ENCODE measurements at places on chromosomes 5 and 9.

DNA sequence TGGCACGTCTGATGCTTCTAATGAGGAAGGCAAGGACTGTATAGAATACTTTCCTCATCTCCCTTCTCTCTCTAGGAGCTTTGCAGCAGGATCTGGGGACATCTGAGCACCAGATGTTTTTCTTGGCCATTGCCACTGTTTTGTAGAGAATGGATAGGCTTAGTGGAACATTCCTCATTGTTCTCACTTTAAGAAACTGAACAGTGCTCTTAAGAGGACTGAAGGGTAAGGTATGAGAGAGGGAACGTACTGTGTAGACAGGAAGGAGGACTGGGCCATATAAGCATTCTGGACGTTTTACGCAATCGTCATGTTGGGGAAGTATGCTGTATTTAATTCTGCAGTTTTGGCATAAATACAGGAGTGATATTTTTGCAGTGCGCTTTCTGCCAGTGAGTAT lies 70.6 kb downstream of the SMARCA2 start:
- no peak overlapping the region for H3K4me3 ChIP-seq
- H3K36me3 ChIP-seq: no peaks in the 10 kb centered on the region
- no peaks in the 10 kb centered on the region for H3K4me1 ChIP-seq
- no peaks in the 10 kb centered on the region for H3K27me3 ChIP-seq

GRCh38 chr9:126028746-126029145 lies 281.6 kb downstream of the PBX3 start:
- no peaks in the 10 kb centered on the region for H3K36me3 ChIP-seq
- H3K4me3 ChIP-seq: no peak overlapping the region
- DNase-seq: no peak
- H3K4me1 ChIP-seq: no peaks in the 10 kb centered on the region
- H3K27me3 ChIP-seq: no peaks in the 10 kb centered on the region

- no peaks in the 10 kb centered on the region for H3K4me1 ChIP-seq
- H3K27me3 ChIP-seq: no peaks in the 10 kb centered on the region
- H3K4me3 ChIP-seq: no peak overlapping the region
Measured at GRCh38 chr9:88313364-88314220, 74.7 kb upstream of the SPIN1 start.

- H3K36me3 ChIP-seq: no peaks in the 10 kb centered on the region
- peak overlapping the region; percentile 65 for H3K27ac ChIP-seq
- H3K4me1 ChIP-seq: peaks cover 65% of the 10 kb centered on the region
- no peak overlapping the region for H3K4me3 ChIP-seq
Measured at GRCh38 chr5:142841511-142842265, 71.5 kb downstream of the ARHGAP26 start.

- no peaks in the 10 kb centered on the region for H3K4me1 ChIP-seq
- H3K4me3 ChIP-seq: no peak overlapping the region
- no peaks in the 10 kb centered on the region for H3K36me3 ChIP-seq
Measured at GRCh38 chr9:37619806-37620205, 27.4 kb upstream of the TOMM5 start.

- H3K4me3 ChIP-seq: no peak overlapping the region
- no peaks in the 10 kb centered on the region for H3K27me3 ChIP-seq
- peaks cover 8% of the 10 kb centered on the region for H3K36me3 ChIP-seq
- peaks cover 8% of the 10 kb centered on the region for H3K4me1 ChIP-seq
- H3K27ac ChIP-seq: no peak overlapping the region
Measured at GRCh38 chr5:150438873-150439546, 10.5 kb downstream of the RPS14 start.

DNA sequence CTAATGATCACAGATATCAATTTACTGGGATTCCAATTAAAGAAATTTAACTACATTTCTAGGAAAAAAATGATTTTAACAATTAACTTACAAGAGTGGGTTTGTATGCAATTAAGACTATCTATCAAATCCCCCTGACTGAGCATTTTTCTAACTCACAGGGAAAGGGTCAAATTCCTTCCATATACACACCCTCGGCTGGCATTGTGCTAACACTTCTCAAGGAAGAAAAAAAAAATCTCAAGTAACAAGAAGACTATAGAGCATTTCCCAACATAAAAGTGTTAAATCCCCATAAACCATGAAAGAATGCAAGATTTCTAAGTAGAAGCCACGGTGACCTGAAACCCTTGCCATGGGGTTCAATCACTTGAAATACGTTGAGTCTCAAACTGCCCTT lies 368.8 kb downstream of the GLIS3 start:
- no peak for DNase-seq
- H3K4me3 ChIP-seq: no peak overlapping the region
- no peaks in the 10 kb centered on the region for H3K4me1 ChIP-seq
- no peaks in the 10 kb centered on the region for H3K27me3 ChIP-seq
- H3K36me3 ChIP-seq: no peaks in the 10 kb centered on the region

DNA sequence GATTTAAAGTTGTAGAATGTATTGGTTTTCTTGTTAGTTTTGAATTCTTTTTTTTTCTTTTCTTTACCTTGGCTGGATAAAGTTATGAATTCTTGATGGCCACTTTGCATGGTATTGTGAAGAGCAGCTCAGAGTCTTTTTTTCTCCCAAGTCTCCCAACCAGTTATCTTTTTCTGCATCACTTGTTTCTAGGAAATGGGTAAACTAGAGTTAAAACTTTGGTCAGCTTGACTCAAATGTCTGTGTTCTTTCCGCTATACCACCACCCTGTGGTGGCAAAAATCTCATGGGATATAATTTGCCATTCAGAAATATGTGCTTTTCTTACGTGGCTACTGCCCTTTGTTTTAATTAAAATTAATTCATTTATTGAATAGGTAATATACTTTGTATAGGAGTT lies 113.2 kb downstream of the UNC13B start:
- no peak overlapping the region for H3K4me3 ChIP-seq
- no peaks in the 10 kb centered on the region for H3K36me3 ChIP-seq
- H3K4me1 ChIP-seq: peaks cover 16% of the 10 kb centered on the region

- no peaks in the 10 kb centered on the region for H3K4me1 ChIP-seq
- H3K36me3 ChIP-seq: no peaks in the 10 kb centered on the region
- DNase-seq: no peak
- H3K27ac ChIP-seq: no peak overlapping the region
Measured at GRCh38 chr9:135600296-135600817, 38.8 kb downstream of the PAEP start.

DNA sequence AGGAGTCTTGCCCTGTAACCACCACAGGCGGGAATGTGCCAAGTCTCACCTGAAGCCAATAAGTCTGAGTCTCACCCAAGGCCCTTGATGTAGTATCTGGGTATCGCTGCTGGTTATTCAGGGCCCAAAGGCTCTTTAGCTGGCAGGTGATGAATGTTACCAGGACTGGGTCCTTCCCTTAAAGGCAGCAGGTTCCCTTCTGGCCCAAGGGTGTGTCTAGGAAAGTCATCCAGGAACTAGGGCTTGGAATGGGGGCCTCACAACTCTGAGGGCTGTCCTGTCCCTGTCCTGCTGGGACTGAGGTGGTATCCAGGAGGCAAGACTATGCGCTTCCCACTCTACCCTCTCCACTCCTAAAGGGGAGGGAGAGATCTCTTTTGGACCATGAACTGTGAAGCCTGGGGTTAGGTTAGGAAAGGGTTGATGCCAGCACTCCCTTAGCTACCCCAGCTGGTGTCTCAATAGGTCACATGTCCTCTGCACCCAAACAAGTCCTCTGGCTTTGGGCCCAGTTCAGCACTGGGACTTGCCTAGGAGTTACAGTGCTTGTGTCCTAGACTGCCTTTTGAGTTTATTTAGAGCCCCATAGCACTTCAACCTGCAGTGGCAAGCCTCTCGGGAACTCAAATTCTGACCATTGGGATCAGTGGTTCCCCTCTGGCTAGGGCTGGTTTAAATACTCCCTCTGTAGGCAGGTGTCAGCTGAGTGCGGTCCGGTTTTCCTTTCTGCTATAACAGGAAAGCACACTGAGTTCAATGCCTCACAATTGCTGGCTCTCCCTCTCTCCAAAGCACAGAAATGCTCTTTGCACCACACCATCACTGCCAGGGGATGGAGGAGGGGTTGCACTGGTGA lies 22.5 kb upstream of the RANBP3L start:
- no peaks in the 10 kb centered on the region for H3K36me3 ChIP-seq
- H3K4me1 ChIP-seq: no peaks in the 10 kb centered on the region
- H3K27ac ChIP-seq: no peak overlapping the region
- H3K4me3 ChIP-seq: no peak overlapping the region

DNA sequence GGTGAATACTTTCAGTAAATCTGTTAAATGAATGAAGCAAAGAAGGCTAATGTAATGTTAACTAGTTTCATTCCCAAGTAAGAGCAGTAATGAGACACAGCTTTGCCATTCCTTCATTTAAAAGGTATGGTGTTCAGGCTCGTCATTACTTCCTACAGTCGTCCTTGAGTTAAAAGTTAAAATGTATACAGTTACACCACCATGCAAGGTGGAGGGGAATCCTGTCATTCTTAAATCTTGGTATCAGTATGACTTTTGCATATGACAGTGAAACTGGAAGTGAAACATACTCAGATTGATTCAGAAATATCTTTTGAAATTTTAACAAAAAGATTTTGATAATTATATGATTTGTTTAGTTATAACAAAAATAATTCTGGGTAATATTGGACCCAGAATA lies 25.9 kb downstream of the MTRR start:
- no peak overlapping the region for H3K27ac ChIP-seq
- peaks cover 7% of the 10 kb centered on the region for H3K36me3 ChIP-seq
- DNase-seq: no peak
- H3K4me1 ChIP-seq: no peaks in the 10 kb centered on the region
- no peak overlapping the region for H3K4me3 ChIP-seq

GRCh38 chr9:108444400-108445358 lies 411.1 kb downstream of the ACTL7B start:
- no peaks in the 10 kb centered on the region for H3K36me3 ChIP-seq

DNA sequence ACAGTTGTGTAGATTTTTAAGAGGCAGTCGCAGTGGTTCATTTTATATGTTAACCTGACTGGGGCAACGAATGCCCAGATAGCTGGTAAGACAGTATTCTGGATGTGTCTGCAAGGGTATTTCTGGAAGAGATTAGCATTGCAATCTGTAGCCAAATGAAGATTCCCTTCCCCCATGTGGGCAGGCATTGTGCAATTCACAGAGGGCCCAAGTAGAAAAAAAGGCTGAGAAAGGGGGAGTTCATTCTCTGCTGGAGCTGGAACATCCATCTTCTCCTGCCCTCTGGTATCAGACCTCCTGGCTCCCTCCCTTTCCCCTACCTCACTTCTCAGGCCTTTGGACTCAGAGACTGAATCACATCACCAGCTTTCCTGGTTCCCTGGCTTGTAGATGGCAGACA lies 70.6 kb downstream of the TENT4A start:
- no peaks in the 10 kb centered on the region for H3K4me1 ChIP-seq
- H3K36me3 ChIP-seq: no peaks in the 10 kb centered on the region
- no peaks in the 10 kb centered on the region for H3K27me3 ChIP-seq

- H3K27ac ChIP-seq: no peak overlapping the region
- H3K27me3 ChIP-seq: no peaks in the 10 kb centered on the region
- H3K4me3 ChIP-seq: no peak overlapping the region
- H3K4me1 ChIP-seq: no peaks in the 10 kb centered on the region
Measured at GRCh38 chr5:9877488-9877887, 247.3 kb upstream of the TAS2R1 start.

DNA sequence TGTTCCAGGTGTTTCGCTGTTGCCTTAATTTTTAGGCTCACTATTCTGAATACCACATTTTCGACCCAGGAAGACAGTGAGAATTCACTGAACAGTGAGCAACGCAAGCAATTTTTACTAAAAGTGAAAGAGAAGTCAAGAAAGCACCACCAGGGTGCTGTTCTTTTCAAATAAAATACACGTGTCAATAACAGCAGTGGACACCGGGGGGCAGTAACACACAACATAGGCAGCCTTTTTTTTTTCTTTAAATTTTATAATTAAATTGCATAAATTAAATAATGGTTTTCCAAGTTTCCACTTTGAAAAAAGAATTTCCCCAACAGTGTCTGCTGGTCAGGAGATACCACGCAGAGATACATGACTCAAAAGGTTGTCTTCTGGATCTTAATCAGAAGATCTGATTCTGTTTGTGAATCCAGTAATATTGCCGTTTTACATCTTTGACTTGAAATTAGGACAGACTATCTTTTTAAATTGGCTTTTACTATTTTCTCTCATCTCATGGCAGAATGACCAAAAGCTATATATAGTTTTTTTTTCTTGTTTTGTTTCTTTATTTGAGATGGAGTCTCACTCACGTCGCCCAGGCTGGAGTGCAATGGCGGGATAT lies 47.1 kb upstream of the SH3GL2 start:
- no peak for DNase-seq
- no peak overlapping the region for H3K27ac ChIP-seq
- no peaks in the 10 kb centered on the region for H3K36me3 ChIP-seq
- H3K27me3 ChIP-seq: no peaks in the 10 kb centered on the region
- H3K4me3 ChIP-seq: no peak overlapping the region
- H3K4me1 ChIP-seq: no peaks in the 10 kb centered on the region

- H3K27ac ChIP-seq: no peak overlapping the region
- peaks cover 18% of the 10 kb centered on the region for H3K4me1 ChIP-seq
- DNase-seq: no peak
- H3K4me3 ChIP-seq: no peak overlapping the region
- H3K36me3 ChIP-seq: no peaks in the 10 kb centered on the region
Measured at GRCh38 chr9:134625361-134626068, 16.1 kb upstream of the COL5A1 start.

GRCh38 chr9:34072868-34073590 lies 24.3 kb upstream of the UBAP2 start:
- DNase-seq: no peak
- H3K27me3 ChIP-seq: no peaks in the 10 kb centered on the region
- H3K4me3 ChIP-seq: no peak overlapping the region
- H3K27ac ChIP-seq: peak overlapping the region; percentile 68
- peaks cover 42% of the 10 kb centered on the region for H3K4me1 ChIP-seq

DNA sequence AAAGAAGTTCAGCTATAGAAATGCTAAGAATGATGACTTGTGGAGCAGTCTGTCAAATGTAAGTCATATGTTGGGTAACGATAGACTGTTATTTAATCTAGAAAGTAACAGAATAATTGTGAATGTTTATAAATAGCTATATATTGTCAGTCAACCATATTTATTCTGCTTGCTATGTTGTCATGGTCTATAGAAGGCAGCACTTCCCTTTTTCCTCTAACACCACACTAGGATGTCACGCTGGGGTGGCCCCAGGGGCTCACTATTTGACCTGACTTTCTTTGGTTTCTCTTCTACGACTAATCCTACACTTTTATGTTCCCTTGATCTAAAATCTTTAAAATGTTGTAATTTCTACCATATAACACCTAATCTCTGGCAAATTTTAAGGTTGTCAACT lies 20.5 kb downstream of the ERAP2 start:
- no peak overlapping the region for H3K4me3 ChIP-seq
- H3K4me1 ChIP-seq: no peaks in the 10 kb centered on the region
- DNase-seq: no peak
- H3K36me3 ChIP-seq: no peaks in the 10 kb centered on the region
- no peaks in the 10 kb centered on the region for H3K27me3 ChIP-seq

GRCh38 chr5:45098483-45098882 lies 289.7 kb downstream of the MRPS30 start:
- DNase-seq: no peak
- H3K4me3 ChIP-seq: no peak overlapping the region
- no peak overlapping the region for H3K27ac ChIP-seq
- no peaks in the 10 kb centered on the region for H3K36me3 ChIP-seq

- H3K27me3 ChIP-seq: no peaks in the 10 kb centered on the region
- no peak for DNase-seq
- no peaks in the 10 kb centered on the region for H3K4me1 ChIP-seq
- H3K36me3 ChIP-seq: no peaks in the 10 kb centered on the region
- H3K27ac ChIP-seq: no peak overlapping the region
- H3K4me3 ChIP-seq: no peak overlapping the region
Measured at GRCh38 chr9:32755730-32756129, 27.6 kb upstream of the TMEM215 start.

- H3K4me1 ChIP-seq: no peaks in the 10 kb centered on the region
- no peak overlapping the region for H3K27ac ChIP-seq
- no peaks in the 10 kb centered on the region for H3K27me3 ChIP-seq
Measured at GRCh38 chr9:83379045-83379444, 159.2 kb downstream of the FRMD3 start.
